ENCODE measurements at places on chromosomes 2 and 18. TPM values are rescaled to one million over a fixed set of nuclear protein-coding genes. Genes with fewer than 3 reads are reported as not detected.

- no peak for DNase-seq
These were observed 534 bp upstream of the SOCS6 start for GRCh38 chr18:70288171-70288850.

DNA sequence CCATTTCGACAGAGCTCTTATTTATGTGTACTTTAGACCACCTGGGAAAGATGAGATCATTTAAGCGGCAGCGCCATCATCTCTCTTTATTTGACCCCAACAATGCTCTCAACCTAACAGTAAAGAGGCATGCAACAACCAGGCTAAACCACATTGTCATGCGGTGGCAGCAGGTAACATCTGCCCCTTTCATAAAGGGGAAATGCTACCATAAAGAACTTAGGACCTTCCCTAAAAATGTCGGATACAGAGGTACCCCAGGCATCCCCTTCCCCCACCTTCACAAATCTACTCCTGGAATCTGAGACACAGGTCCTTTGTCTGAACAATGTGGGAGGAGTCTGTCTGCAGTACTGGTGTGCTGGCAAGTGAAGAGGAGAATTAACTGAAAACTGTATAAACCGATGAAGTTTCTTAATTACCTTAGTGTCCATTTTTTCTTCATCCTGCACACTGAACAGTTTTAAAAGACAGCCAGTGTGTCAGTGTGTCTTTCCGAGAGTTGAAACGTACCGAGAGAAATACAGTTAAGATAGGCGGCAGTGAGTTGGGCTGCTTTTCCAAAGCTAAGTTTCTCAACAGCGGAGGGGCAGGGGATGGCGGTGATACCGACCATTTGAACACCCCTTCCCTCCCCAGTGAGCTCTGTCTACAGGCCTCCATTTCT is 1.9 kb downstream of the MEX3C start:
- DNase-seq: no peak

- no peak for DNase-seq
These were observed 36.4 kb downstream of the RAMP1 start for GRCh38 chr2:237895544-237896506.

The PIKFYVE gene
- total RNA-seq: 38.4 TPM

The MROH2A gene
- not detected for total RNA-seq

The CNDP1 gene
- total RNA-seq: 0.29 TPM

The BBS5 gene
- total RNA-seq: 8.2 TPM

The SNORC gene
- 1.8 TPM for total RNA-seq

The CERKL gene
- 2.9 TPM for total RNA-seq

The LIMS3 gene
- total RNA-seq: 0.93 TPM

The MOCOS gene
- 2.0 TPM for total RNA-seq

All from progenitor cell of endocrine pancreas (in vitro differentiated cells).